Activated T-helper 17 cell treated with anti-CD3 and anti-CD28 coated beads, Interleukin-2, amount 50 U/mL, for 72 hours (primary cell): ENCODE measurements at places on chromosomes 4 and X. TPM values are rescaled to one million over a fixed set of nuclear protein-coding genes. Genes with fewer than 3 reads are reported as not detected.

The CENPVL2 gene
- total RNA-seq = not detected

The PDLIM3 gene
- not detected for total RNA-seq

The LDOC1 gene
- total RNA-seq = 12.5 TPM

The MAGEC2 gene
- not detected for total RNA-seq

The WFS1 gene
- 2.6 TPM for total RNA-seq

The RTL5 gene
- total RNA-seq = 1.0 TPM

The SHOX gene
- not detected for total RNA-seq

The STARD8 gene
- 0.52 TPM for total RNA-seq

The MAGEA12 gene
- total RNA-seq = not detected

The TEX13C gene
- total RNA-seq = not detected

The ZFP92 gene
- 2.0 TPM for total RNA-seq

The ATP1B4 gene
- total RNA-seq = not detected

GRCh38 chr4:163164591-163164990 is 2.1 kb downstream of the NAF1 start:
- ATAC-seq = no peak

DNA sequence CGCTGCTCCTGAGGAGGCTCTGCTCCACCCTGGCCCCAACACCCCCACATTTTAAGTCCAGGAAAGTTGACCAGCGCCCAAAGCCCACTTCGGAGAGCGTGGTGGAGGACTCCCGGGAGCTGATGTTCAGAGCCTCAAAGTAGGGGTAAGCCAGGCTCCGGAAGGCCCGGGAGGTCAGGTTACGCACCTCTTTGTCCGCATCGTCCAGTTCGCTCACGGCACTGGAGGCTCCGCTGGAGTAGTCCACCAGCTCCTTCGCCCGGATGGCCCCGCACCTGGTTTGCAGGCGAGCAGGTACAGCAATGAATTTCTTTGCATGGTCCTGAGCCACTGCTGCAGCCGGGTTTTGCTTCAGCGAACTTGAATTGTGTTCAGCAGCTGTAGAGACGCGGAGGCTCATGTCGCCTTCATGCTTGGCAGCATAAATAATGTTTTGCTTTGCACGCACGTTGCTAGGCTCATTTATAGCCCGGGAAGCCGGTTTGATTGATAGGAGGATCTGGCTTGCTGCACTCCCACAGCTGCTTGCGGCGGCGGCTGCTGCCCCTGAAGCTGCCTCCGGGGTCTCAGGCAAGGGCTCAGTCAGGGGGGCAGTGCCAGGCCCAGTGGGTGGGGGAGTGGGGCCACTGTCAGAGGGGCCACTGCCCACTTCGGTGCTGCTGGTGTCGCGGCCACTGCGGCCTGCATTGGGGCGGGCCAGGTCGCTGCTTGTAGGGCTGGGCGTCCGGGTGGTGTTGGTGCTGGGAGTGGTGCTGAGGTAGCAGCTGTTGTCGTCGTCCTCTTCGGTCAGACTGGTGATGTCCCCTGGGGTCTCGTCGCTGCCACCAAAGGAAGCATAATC is 4.8 kb downstream of the C4orf54 start:
- ATAC-seq = no peak

DNA sequence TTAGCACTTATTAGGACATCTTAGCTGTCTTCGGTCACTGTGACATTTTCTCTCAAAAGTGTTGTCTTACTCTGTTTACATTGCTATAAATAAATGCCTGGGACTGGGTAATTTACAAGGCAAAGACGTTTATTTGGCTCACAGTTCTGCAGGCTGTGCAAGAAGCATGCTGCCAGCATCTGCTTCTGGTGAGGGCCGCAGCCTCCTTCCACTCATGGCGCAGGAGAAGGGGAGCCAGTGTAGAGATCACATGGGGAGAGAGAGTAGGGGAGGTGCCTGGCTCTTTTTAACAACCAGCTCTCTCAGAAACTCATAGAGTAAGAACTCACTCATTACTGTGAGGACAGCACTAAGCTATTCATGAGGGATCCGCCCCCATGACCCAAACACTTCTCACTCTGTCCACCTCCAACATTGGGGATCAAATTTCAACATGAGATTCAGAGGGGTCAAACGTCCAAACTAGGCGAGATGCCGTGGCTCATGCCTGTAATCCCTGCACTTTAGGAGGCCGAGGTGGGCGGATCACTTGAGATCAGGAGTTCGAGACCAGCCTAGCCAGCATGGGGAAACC is 43.5 kb upstream of the HERC6 start:
- no peak for ATAC-seq

DNA sequence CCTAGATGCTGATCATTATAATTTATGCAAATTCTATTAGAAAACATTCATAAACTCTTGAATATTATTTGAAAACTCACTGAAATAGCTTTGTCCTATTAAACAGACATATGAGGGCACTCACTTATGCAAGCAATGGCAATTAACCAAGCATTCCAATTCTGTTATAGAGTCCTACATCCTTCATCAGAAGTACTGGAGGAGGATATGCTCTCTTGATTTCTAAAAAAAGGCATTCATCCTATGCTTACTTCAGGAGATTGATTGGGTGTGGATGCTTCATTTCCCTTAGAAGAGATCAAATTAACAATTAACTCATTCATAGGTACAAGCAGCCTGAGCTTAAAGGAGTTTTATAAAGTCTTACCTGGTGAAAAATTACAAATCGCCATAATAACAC is 1317.2 kb downstream of the PCDH7 start:
- ATAC-seq = no peak

DNA sequence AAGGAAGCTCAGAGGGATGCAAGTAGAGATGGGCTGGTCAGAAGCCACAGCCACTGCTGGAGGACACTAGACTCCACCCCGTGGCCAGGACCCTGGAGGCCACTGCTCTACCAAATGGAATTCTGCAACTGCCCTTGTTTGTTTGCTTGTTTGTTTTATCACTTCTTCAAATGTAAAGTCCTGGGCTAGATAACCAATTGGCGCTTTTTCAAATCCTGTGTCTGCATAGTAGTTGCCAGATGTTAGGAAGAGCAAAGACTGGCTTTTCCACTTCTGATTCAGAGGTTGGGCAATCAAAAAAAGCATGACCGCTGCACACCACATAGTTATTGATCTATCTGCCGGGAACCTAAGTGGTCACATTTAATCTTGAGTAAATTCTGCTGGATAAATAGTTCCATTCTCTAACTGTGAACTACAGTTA is 255.2 kb upstream of the SFRP2 start:
- ATAC-seq = no peak

GRCh38 chr4:35166466-35166865 is 1077.8 kb downstream of the ARAP2 start:
- ATAC-seq = no peak

DNA sequence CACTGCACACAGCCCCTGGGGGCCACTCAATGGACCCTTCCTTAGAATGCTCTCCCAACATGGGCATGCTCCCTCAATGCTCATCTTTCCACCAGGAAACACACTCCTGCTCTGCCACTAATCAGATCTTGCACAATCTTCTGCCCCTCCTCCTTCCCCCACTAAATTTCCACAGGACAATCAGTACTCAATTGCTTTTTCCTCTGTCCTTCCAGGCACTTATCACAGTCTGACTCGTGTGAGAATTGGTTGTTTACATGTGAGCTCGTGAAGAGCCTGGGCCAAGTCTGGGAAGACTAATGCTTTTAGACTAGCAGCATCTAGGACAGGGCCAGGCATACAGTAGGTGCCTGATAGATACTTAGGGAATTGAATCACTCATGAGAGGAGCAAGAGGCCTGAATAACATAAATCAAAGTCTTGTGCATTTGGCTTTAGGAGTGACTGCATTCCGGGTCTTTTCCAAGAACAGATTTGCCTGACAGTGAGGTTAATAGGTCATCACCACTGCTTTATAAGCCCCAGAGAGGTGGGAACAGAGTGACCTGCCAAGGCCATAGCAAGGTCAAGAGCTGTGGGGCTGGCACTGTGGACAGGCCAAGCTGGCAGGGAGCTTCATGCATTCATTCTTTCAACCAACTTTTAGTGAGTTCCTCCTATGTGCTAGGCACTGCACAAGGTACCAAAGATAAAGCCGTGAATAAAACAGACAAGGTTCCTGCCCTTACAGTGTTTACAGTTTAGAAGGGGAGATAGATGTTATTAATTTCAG is 55.0 kb downstream of the PRPS1 start:
- no peak for ATAC-seq

GRCh38 chrX:40169193-40170101 is 71.7 kb upstream of the BCOR start:
- peak; percentile 71 for ATAC-seq

DNA sequence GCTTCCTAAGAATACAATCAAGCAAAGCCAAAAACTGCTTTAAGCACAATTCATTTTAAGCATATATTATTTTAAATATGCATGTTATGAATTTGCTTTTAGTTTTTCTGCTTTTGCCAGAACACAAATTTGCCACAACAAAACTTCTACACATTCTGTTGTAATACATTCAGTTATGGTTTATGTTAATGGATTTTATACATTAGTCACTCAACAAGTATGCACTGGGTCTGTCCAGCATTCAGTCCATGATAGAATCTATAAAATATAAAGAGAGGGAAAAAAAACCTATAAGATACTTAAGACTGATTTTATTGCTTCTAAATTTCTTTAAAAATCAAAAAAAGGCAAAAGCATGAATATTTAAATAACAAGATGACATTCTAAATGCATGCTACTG is 22.2 kb downstream of the IQCM start:
- no peak for ATAC-seq

- ATAC-seq = no peak
Measured at GRCh38 chr4:159543831-159544230, 441.0 kb downstream of the RAPGEF2 start.

- peak; percentile 48 for ATAC-seq
Measured at GRCh38 chr4:148170408-148171365, 271.5 kb downstream of the NR3C2 start.

DNA sequence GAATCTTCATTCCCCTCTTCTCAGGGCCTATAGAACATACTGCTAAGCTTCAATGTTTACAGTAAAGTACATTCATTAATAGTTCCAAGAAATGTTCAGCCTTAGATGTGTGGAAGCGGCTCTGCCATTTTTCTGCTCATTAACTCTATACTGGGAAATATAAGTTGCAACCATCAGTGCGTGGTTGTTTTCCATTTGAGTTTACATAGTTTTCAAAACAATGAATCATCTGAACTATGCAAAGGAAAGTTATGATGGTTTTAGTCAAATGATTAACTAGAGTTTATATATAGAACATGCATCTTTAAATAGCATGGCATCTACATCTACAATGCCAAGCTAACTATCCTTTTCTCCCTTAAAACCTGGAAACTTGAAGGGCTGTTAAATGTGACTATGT is 29.6 kb downstream of the LEF1 start:
- peak; percentile 78 for ATAC-seq

DNA sequence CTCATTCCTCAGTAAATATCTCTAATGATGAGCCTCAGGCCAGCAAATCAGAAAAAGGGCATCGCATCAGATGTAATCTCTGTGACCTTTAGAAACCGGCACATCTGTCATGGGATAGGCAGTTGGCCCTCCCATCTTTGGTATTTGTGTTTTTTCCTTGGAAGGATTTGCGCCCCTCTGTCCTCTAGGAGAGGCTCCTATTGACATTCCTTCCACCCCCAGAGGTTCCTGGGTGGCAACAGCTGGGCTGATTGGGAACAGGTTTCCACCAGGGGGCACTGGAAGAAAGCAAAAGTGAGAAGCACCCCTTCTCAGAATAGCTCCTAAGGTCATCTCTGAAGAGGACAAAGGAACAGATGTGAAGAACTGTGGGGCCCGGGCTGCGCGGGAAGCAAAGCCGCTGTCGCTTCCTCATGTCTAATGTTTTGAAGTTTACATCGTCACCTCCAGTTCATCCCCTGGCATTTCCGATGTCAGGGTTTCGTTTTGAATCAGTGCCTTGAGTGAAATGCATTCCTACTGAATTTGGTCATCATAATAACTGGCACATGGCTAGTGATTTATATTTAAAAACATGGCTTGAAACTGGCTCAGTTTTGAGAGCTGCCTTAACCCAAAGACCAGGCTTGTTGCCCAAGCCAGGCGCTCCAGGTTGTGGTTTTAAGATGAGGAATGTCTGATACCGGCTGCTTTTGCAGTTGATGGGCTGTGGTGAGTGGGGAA is 6.2 kb downstream of the TXK start:
- ATAC-seq = peak; percentile 78

GRCh38 chr4:93748373-93749291 is 79.9 kb upstream of the ATOH1 start:
- no peak for ATAC-seq

GRCh38 chr4:127642169-127642568 is 9.4 kb downstream of the INTU start:
- no peak for ATAC-seq

- no peak for ATAC-seq
Measured at GRCh38 chrX:111850975-111851374, 25.0 kb upstream of the TRPC5OS start.

GRCh38 chr4:173367285-173367684 is 3.5 kb upstream of the SAP30 start:
- ATAC-seq = peak; percentile 13

GRCh38 chrX:39260965-39261364 is 459.7 kb downstream of the MID1IP1 start:
- ATAC-seq = peak; percentile 61

GRCh38 chrX:19800821-19801374 is 86.5 kb downstream of the SH3KBP1 start:
- ATAC-seq = no peak

- ATAC-seq = no peak
Measured at GRCh38 chrX:93580634-93581033, 92.7 kb downstream of the NAP1L3 start.

DNA sequence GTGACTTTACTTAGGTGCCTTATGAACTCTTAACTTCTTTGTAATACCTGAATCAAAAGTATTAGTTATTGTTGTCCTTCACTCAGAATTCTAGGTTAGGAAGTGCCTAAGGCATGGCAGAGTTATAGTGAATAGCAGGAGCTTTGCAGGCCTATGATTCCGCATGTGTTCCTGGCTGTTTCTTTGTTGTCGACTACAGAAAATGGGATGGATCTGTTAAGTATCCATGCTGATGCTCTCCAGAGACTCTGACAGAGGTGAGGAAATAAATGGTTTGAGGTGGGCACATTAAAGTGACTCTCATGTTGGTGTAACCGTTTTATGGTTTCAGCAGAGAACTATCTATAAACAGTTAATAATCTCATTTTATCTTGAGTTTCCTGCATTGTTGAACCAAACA is 1601.3 kb downstream of the PCDH7 start:
- ATAC-seq = no peak

- ATAC-seq = no peak
Measured at GRCh38 chr4:30385650-30386049, 334.5 kb upstream of the PCDH7 start.

GRCh38 chr4:99459546-99460042 is 24.5 kb upstream of the ADH7 start:
- no peak for ATAC-seq
